ENCODE measurements at places on chromosomes 6 and 20.

DNA sequence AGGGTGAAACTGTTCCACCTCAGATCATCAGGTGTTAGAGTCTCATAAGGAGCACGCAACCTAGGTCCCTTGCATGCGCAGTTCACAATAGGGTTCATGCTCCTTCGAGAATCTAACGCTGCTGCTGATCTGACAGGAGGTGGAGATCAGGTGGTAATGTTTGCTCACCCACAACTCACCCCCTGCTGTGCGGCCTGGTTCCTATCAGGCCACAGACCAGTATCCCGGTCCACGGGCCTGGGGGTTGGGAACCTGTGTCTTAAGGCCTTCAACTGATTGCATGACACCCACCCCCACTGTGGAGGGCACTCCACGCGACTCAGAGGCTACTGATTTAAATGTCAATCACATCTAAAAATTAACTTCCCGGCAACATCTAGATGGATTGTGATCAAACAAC lies 411.2 kb upstream of the SULF2 start:
- H3K36me3 ChIP-seq, result no peaks in the 10 kb centered on the region
- H3K4me1 ChIP-seq, result peaks cover 23% of the 10 kb centered on the region
- peaks cover 4% of the 10 kb centered on the region for H3K27me3 ChIP-seq
- H3K4me3 ChIP-seq, result no peak overlapping the region
- no peak for DNase-seq
- H3K27ac ChIP-seq, result no peak overlapping the region

- DNase-seq, result no peak
- H3K36me3 ChIP-seq, result peaks cover 15% of the 10 kb centered on the region
- H3K27ac ChIP-seq, result no peak overlapping the region
- no peak overlapping the region for H3K4me3 ChIP-seq
- no peaks in the 10 kb centered on the region for H3K27me3 ChIP-seq
Measured at GRCh38 chr6:20919677-20920385, 385.6 kb downstream of the CDKAL1 start.

GRCh38 chr6:27145731-27146455 lies 101.6 kb upstream of the PRSS16 start:
- H3K27ac ChIP-seq, result no peak overlapping the region
- DNase-seq, result no peak
- no peaks in the 10 kb centered on the region for H3K27me3 ChIP-seq
- no peak overlapping the region for H3K4me3 ChIP-seq

DNA sequence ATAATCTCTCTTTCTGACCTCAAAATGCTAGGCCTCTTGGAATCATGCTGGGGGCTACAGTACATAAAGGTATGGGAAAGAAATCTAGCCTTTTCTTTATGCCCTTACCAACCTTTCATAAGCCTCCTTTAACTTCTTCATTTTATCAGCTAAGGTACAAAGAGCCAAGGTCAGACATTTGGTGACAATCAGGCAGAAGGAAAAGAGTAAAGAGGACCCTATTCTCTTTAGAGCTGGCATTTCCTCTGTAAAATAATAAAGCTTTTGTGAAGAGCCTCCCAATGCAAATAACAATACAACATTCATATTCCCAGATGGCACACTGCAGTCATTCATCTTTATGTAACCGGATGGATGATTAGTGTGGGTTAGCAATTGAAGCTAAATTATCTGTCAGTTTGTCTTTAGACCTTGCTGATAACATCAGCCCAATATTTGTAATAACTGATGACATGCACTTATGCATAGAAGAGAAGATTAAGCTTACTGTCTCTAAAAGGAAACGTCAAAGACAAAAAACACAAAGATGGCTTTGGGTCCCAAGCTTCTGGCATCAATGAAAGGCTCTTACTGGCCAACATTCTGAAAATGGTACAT lies 163.1 kb downstream of the IBTK start:
- H3K4me3 ChIP-seq, result no peak overlapping the region
- H3K4me1 ChIP-seq, result peaks cover 5% of the 10 kb centered on the region
- no peaks in the 10 kb centered on the region for H3K27me3 ChIP-seq
- no peak overlapping the region for H3K27ac ChIP-seq

- no peak for DNase-seq
- peaks cover 6% of the 10 kb centered on the region for H3K36me3 ChIP-seq
- H3K4me3 ChIP-seq, result no peak overlapping the region
Measured at GRCh38 chr6:113281431-113281830, 575.7 kb upstream of the MARCKS start.

DNA sequence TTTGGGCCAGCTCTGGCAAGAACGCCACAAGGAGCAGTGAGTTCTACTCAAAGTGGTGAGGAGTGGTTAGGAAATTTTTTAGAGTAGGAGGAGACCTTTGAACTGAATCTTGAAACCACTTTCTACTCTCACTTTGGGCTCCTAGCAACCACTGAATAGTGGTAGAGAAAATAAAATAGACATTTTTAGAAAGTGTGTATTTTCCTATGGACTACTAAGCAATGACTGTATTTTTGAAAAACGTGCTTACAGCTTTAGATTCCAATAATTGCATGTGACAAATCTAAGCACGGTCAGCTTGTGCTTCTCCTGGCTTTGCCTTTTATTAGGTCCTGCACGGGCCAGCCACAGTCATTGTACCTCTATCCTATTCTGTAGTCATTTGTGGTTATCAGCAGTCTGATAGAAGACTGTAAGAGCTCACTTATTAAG lies 8.7 kb upstream of the IFNGR1 start:
- no peaks in the 10 kb centered on the region for H3K4me1 ChIP-seq
- H3K36me3 ChIP-seq, result no peaks in the 10 kb centered on the region
- no peak overlapping the region for H3K27ac ChIP-seq
- no peak for DNase-seq

- H3K4me1 ChIP-seq, result peaks cover 2% of the 10 kb centered on the region
- no peak overlapping the region for H3K4me3 ChIP-seq
- DNase-seq, result no peak
- peaks cover 7% of the 10 kb centered on the region for H3K27me3 ChIP-seq
- H3K36me3 ChIP-seq, result no peaks in the 10 kb centered on the region
Measured at GRCh38 chr6:116458264-116458663, 2.9 kb upstream of the CALHM6 start.

- H3K36me3 ChIP-seq, result no peaks in the 10 kb centered on the region
- H3K27ac ChIP-seq, result no peak overlapping the region
Measured at GRCh38 chr6:87384038-87384437, 23.7 kb upstream of the CFAP206 start.

DNA sequence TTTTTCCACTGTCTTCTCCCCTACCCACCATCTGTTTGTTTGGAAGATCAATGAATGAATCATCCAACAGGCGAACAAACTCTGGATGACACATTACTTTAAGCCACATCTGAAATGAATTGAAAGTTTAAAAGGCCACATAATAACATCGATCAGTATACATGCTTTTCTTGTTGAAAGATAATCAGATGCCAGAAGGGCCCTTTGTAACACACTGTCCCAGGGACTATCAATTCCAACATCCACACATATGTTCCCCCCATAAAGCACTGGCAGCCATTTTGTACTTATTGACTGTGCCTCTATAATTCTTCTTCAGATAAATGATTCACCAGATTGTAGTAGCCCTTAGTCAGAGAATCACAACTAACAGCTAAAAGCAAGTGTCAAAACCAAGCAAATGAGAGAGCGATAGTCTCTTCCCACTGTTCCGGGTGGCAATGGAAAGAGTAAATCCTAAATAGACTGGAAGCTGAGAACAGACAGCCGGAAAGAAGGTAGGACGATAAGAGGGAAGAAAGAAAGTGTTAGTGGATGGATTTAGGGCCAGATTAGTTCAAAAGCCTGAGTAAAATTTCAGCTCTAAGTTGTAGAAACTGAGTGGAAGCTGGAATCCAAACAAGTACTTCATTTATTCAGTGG lies 184.9 kb upstream of the TENT5A start:
- no peaks in the 10 kb centered on the region for H3K36me3 ChIP-seq
- H3K27me3 ChIP-seq, result no peaks in the 10 kb centered on the region

- no peak overlapping the region for H3K27ac ChIP-seq
- H3K4me1 ChIP-seq, result peaks cover 61% of the 10 kb centered on the region
- no peaks in the 10 kb centered on the region for H3K27me3 ChIP-seq
- no peak for DNase-seq
Measured at GRCh38 chr20:20446001-20446400, 78.1 kb downstream of the INSM1 start.

GRCh38 chr6:33707771-33708170 lies 3.7 kb downstream of the UQCC2 start:
- no peak for DNase-seq
- H3K27ac ChIP-seq, result no peak overlapping the region
- H3K4me1 ChIP-seq, result peaks cover 25% of the 10 kb centered on the region
- H3K36me3 ChIP-seq, result peaks cover 5% of the 10 kb centered on the region
- H3K4me3 ChIP-seq, result peak overlapping the region; percentile 26

DNA sequence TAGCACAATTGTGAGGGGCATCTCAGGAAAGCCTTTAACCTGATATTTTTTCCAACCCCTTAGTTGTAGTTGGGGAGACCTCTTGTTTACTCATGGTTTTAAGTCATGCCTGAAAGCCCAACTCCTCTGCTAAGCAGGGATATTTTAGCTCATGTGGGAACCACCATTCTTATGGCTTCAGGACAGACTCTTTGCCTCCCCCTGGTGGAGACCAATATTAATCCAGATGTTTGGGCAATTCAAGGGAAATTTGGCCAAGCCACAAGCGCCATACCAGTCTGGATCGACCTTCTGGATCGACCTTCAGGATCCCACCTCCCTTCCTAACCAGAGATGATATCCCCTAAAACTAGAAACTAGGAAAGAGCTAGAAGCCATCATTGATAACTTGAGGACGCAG lies 211.2 kb downstream of the C6orf118 start:
- no peaks in the 10 kb centered on the region for H3K27me3 ChIP-seq
- H3K4me3 ChIP-seq, result no peak overlapping the region
- H3K27ac ChIP-seq, result no peak overlapping the region
- H3K36me3 ChIP-seq, result no peaks in the 10 kb centered on the region
- no peak for DNase-seq
- no peaks in the 10 kb centered on the region for H3K4me1 ChIP-seq

DNA sequence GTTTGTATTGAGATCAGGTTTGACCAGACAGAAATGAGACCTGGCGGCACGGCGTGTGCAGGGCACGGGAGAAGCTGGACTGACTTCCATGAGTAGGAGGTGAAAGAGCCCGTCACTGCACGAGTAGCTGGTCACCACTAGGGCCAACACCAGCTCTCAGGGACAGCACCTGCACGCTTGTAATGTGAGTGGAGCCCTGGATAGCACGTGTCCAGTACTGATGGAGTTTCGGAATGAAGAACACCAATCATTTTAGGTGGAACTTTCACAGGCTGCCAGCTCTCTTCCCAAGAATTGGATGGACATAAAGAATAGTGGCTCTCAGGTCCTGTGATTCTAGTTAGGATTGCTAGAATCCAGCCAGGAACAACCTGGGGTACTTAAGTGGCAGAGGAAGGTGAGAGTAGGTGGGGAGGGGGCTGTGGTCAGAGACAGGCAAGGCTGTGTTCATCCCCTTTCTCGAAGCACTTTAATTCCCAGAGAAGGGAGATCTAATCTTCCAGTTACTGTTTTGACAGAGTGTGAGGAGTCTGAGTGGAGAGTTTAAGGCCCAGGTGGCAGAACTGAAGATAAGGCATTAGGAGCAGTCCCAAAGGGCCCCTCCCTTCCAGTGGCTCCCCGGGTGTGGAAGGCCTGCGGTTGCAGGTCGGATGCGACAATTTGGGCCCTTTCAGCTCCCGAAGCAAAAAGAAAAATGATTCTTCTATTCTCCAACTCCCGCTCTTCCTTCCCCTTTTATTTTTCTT lies 314.8 kb downstream of the QKI start:
- H3K36me3 ChIP-seq, result no peaks in the 10 kb centered on the region
- DNase-seq, result no peak
- no peak overlapping the region for H3K4me3 ChIP-seq
- H3K27ac ChIP-seq, result no peak overlapping the region
- H3K27me3 ChIP-seq, result peaks cover 3% of the 10 kb centered on the region

GRCh38 chr6:168542301-168542700 lies 101.3 kb downstream of the SMOC2 start:
- H3K27me3 ChIP-seq, result no peaks in the 10 kb centered on the region
- peak overlapping the region; percentile 66 for H3K4me3 ChIP-seq
- peak overlapping the region; percentile 92 for H3K27ac ChIP-seq
- H3K36me3 ChIP-seq, result no peaks in the 10 kb centered on the region
- H3K4me1 ChIP-seq, result peaks cover 39% of the 10 kb centered on the region

DNA sequence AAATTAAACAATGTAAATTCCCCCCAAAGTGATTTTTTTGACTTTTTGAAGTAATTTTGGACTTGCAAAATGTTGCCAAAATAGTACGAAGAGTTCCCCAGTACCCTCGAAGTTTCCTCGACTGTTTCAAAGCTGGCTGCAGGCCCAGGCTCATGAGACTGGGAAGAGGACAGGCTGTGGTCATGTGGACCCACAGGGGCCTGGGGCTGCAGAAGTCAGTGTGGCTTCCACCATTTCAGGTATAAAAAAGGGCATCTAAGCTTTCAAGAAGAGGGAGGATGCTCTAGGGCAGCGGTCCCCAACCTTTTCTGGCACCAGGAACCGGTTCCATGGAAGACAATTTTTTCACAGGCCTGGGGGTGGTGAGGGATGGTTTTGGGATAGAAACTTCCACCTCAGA lies 75.0 kb downstream of the PTPN1 start:
- H3K4me1 ChIP-seq, result no peaks in the 10 kb centered on the region
- no peak for DNase-seq
- H3K4me3 ChIP-seq, result no peak overlapping the region

- no peak for DNase-seq
- no peaks in the 10 kb centered on the region for H3K36me3 ChIP-seq
- H3K27me3 ChIP-seq, result no peaks in the 10 kb centered on the region
- H3K4me3 ChIP-seq, result no peak overlapping the region
Measured at GRCh38 chr6:19209202-19209601, 628.0 kb upstream of the ID4 start.

- no peaks in the 10 kb centered on the region for H3K36me3 ChIP-seq
- no peak overlapping the region for H3K4me3 ChIP-seq
- no peak overlapping the region for H3K27ac ChIP-seq
- H3K27me3 ChIP-seq, result peaks cover 10% of the 10 kb centered on the region
- DNase-seq, result no peak
Measured at GRCh38 chr6:149884617-149885016, 13.3 kb downstream of the RAET1E start.

- no peaks in the 10 kb centered on the region for H3K27me3 ChIP-seq
- H3K4me3 ChIP-seq, result no peak overlapping the region
- no peak for DNase-seq
- no peak overlapping the region for H3K27ac ChIP-seq
Measured at GRCh38 chr6:24228681-24229255, 102.8 kb downstream of the NRSN1 start.

- H3K4me1 ChIP-seq, result peaks cover 2% of the 10 kb centered on the region
- no peak for DNase-seq
- H3K27me3 ChIP-seq, result no peaks in the 10 kb centered on the region
- H3K36me3 ChIP-seq, result no peaks in the 10 kb centered on the region
- no peak overlapping the region for H3K27ac ChIP-seq
Measured at GRCh38 chr6:104532462-104532861, 327.3 kb downstream of the HACE1 start.

DNA sequence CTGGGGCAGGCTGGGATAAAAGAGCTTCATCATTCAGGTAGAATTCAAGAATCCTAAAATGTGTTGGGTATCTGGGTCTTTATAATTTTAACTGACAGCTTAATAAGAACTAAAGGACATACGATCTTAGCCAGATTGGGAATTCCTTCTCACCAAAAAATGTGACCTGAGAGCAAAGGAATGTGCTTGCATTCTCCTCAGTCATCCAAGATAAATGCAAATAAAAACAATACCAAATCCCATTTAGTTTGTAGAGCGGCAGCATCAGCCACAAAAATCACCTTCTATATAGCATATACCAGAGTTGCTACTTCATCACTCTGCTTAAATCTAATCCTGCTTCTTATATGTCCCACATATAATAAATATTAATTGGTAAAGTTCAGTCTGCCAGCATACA lies 16.9 kb downstream of the USP49 start:
- DNase-seq, result no peak
- no peak overlapping the region for H3K27ac ChIP-seq
- H3K36me3 ChIP-seq, result no peaks in the 10 kb centered on the region
- no peaks in the 10 kb centered on the region for H3K4me1 ChIP-seq
- H3K4me3 ChIP-seq, result no peak overlapping the region

All from glutamatergic neuron (in vitro differentiated cells).